ENCODE measurements at places on chromosomes 3 and 15.
A peak's percentile ranks its signal among the peaks of the same experiment; 100 is the strongest.

- no peak for DNase-seq
Measured at GRCh38 chr3:157794771-157795170, 291.6 kb upstream of the VEPH1 start.

DNA sequence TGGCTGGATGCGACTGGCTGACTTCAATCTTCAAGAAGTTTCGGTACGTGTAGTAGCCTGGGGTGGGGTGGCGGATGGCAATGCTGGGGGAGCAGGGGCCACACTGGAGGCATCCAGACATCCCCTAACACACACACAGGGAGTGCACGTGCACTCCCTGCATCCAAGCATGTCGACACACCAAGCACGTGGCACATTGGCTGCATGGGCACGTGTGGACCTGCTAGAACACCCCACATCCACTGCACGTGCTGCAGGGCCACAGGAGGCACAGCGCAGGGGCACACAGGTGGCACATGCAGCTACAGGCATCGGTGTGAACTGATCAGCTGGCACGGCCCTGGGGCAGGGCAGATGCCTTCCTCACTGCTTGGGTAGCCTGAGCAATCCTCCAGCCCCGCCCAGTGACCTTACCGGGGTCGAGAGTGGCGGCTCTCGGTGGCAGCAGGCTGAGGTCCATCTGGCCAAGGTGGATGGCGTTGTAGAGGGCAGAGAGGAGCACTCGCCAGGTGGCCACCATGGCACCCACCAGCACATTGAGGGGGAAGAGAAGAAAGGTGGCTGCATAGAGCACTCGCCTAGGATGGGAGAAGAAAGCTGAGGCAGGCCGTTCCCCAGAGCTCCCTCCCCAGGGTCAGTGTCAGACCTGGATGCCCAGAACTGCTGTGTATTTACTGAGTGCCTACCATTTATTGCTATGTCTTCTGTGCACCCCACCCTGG lies 7.5 kb downstream of the ISLR start:
- DNase-seq: no peak

DNA sequence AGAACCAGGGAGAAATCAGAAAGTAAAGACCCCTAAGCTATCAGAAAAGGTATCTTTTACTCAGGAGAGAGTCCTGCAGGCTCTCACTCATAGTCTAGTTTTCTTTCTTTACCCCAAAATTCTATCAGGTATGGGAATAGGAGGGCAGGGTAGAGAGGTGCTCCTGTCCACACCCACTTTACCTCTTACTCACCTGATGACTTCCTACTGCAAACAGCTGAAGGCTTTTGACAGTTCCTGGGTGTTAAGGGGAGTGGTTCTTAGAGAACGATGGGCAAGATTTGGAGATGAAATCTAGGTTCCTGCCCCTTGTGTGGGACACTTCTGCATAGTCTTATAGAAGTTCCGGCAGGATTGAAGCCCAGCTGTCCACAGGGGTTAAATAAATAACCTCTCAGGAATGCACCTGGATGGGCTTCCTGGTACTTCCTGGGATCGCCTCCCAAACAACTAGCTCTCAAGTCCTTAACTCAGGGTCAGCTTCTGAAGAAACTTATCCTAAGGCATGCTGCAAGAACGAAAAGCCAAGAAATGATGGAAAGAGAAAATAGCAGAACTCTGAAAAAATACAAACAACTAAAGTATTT lies 10.8 kb upstream of the TNFAIP8L3 start:
- no peak for DNase-seq

- no peak for DNase-seq
Measured at GRCh38 chr15:97893967-97894366, 66.5 kb upstream of the ARRDC4 start.

GRCh38 chr3:59290358-59290757 lies 240.5 kb upstream of the CFAP20DC start:
- DNase-seq: peak; percentile 14

DNA sequence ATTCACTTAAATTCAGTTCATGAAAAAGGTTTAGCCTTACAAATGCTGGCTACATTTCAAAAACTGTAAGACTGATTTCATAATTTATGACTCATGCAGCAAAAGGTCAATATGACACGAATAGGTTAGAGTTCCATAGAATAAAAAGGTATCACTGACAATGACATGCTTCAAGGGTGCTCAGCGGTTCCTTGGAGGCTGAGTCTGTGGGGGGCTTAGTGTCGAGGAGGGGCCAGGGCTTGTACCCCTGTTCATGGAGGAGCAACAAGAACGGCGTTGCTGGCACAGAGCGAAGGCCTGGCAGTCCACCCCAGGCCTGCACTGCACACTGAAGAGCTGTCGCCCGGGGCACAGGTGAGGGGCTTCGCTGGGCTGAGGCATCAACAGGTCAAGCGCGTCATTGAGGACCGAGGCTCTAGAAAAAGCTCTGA lies 174.2 kb downstream of the NR1D2 start:
- no peak for DNase-seq

DNA sequence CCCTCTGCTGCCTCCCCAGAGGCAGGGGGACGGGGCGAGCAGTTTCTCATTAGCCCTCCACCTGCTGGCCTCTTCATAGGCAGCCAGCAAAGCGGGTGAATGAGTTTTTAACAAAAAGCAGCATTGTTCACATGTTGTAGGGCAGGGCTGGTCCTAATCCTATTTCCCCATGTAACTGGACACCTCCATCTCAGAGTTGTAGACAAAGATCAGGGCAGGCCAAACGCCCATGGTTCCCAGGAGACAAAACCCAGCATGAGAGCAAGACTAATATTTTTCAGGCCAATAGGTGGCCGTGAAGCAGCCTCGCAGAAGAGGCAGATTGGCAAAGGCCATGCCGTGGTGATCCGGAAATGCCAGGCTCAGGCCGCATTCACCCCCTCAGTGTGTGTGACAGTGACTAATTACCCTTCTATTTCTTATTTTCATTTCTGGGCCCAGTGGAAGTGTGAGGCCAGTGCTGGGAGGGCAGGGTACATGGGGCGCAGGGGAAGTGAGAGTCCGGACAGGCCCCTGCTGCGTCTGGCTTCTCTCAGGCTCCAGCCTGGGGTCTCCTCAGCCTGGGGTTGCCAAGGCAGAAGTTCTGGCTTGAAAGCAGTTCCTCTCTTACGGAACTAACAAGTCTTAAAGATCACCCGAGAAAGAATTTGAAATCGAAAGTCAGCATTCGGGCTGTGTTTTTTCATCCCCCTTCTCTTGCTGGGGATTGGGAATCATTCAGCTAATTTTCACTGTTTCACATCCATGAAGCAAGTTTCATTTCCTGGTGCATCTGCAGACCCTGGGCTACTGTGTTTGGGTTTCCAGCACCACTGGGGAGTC lies 64.8 kb downstream of the BOC start:
- no peak for DNase-seq

DNA sequence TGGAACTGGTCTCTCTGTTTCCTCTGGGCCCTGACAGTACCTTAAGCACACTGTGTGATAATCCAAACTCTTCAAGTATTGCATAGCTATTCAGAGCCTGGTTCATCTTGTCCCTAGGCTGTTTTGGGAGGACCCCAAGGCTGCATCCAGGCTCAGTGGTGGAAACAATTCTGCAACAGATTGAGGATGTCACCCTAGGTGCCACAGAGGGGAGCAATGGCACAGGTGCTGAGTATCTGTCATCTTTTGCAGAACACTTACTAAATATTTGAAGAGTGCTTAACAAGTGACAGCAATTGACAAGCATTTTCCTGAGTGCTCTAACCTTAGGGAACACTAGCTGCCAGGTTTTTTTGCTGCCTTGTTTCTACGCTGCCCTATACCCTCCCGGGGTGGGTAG lies 27.8 kb downstream of the STARD5 start:
- no peak for DNase-seq

DNA sequence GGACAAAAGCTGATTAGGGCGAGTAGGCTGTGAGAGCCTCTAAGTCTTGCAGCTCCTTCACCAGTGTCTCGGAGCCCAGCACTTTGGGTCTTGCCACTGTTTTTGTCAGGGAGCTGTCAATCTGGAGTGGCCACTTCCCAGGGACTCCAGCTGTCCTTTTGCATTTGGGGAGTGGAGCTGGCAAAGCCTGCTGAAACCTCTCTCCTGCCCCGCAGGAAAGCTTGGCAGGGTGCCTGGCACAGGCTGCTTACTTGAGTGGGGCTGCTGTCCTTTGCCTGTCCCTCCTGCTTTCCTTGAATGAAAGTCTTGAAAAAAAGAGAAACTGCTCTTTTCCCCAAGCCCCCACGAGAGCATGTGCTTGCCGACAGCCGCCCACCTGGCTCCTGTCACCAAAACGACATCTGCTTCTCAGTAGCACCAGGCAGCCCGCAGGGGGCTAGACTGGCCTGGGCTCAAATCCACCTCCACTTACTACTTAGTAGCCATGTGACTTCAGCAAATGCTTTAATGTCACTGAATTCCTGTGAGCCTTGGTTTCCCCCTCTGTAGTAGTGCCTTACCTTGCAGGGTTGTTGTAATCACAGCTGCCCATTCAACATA lies 13.7 kb downstream of the USP13 start:
- peak; percentile 71 for DNase-seq

- DNase-seq: no peak
Measured at GRCh38 chr3:38597502-38598060, 51.9 kb downstream of the SCN5A start.

DNA sequence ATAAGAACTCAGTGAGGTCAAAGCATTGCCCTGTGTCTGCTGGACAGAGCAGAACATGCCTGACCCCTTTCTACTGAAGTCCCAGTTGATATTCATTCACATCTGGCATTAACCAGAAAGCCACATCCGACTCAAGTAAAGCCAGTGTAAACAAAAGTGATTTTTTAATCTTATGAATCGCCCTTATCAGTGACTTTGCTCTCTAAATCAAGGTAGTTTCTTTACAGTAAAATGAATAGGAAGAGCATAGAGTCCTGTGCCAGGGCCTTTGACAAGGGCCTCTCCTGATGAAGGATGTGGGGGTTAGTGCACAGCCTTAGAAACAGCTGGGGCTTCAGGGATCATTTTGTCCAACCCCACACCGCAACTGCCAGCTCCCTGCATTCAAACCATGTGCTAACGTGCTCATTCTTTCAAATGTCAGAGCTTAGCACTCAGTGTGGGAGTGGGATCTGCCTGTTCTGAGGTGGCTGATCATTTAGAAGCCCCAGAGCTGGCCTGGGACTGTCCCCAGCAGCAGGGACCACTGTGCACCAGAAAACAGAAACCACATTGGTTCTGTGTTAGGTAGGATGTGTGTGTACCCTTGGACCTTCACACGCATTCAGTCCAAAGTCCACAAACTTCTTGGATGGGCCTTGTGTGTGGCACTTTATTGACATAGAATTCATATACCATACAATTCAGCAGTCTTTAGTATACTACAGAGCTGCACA lies 55.3 kb downstream of the CCR4 start:
- DNase-seq: no peak

GRCh38 chr3:22729212-22729611 lies 473.9 kb upstream of the UBE2E2 start:
- no peak for DNase-seq

GRCh38 chr3:125556314-125556713 lies 36.3 kb upstream of the SNX4 start:
- no peak for DNase-seq

DNA sequence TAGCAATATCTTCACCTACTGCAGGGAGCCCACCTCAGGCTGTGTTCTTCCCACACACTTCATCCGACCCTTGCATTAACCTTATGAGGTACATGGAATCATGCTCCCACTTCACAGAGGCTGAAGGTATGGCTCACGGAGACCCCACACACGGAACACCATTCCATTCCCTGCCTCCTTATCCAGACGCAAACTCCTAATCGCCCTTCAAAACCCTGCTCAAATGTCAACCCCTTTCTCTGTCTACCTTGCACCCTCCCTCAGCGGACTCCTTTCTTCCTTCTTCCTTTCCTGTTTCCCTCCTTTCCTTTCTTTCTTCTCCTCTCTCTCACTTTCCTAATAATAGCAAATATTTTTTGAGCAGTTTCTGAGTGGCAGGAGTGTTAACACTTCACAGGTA lies 23.8 kb downstream of the IQSEC1 start:
- no peak for DNase-seq

GRCh38 chr15:42344763-42345162 lies 14.5 kb upstream of the CAPN3 start:
- DNase-seq: no peak

DNA sequence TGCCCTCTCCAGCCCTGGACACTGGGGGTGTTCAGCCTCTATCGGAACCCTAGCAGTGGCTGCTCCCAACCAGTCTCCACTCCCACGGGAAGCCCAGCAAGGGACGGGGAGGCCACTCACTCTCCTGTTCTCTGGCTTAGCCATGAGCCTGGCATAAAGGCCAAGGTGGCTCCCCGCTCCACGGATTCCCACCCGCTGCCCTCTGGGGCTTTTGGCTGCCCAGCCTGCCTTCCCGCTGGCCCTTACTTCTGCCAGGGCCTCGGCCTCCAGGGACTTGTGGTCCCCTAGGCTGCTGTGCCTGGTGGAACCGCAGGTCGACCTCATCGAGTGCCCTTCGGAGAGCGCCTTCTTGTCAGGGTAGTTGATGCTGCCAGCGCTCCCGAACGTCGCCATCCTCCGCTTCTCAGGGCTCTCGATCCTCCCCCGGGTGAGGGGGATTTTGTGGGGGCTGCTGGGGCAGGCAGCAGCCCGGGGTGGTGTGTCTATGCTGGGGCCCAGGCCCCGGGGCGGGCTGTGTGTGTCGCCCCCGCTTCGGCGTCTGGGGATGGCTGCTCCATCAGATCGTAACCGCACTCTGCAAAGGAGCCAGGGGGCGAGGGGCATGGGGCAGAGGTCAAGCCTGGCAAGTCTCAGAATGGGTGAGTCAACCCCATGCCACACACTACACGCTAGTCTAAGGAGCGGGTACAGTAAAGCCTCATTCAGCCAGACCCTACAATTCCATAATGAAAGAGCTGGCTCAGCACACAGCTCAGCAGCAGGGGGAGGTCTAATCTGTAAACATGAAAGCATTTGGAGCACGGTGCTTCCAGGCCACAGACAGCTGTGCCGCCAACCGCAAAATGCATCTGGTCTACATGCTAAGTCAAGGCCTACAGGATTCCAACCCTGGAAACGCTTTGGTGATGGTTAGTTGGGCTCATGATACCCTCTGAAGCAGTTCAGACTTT lies 27.3 kb upstream of the RAD18 start:
- DNase-seq: no peak

DNA sequence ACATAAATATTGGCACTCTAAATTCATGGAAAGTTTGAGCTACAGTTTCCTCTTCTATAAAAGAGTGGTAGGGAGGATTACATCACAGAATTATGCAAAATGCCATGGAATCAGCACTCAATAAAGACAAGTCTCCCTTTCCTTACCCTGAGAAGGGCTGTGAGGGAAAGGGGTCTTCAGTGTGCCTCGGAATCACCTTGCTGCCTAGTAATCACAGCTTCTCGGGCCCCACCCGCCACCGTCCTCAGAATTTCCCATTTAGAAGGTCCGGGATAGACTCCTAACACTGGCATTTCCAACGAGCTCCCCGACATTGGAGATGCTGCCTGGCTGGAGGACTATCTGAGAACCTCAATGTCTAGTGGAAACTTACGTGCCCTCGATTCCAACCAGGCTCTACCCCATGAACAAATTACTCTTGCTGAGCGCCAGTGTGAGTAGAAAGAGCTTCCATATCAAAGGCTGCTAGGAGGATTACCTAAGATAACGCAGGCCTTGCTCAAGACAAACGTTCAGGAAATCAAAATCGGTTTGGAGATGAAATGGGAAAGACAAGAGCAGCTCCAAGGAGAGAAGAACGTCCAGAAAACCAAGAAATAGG lies 92.1 kb upstream of the CHD2 start:
- DNase-seq: no peak

- no peak for DNase-seq
Measured at GRCh38 chr3:40381904-40382616, 4.9 kb upstream of the ENTPD3 start.

Measured in cerebellum (tissue), 4 donors.